Stimulated activated CD8-positive, alpha-beta memory T cell treated with anti-CD3 and anti-CD28 coated beads, Interleukin-2, amount 100 ng/mL, for 1 hour (primary cell): ENCODE measurements at places on chromosomes 5 and 9.

DNA sequence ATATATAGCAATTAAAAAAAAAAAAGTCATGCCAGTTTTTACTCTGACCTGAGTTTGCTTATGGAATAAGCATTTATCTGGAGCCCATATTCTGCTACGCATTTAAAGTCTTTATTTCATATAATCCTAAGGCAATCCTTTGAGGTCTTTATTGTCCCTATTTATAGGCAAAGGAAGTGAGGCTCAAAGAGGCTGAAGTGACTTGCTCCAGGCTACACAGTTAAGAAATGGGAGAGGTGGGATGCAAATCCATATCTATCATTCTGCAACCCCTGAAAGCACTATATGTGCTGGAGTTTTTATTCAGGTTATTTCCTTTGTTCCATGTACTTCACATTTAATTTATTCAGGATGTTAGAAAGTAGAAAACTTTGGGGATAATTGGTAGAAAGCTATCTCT lies 12.1 kb downstream of the KDM3B start:
- no peak for DNase-seq

DNA sequence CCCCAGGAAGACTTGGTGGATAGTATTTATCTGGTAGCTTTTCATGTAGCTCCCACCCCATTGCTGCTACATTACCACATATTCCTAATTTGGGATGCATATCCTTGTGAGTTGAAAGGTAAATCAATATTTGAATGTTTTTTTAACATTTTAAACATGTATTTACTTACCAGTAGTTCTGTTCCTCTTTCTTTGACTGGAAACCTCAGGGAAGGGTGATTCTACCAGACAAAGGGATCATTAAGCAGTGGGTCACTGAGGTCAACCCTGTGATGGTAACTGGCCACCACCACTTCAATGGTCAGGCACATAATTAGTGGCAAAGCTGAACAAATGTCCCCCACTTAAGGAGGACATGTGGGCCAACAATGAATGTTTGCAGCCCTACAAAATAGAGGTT lies 27.2 kb upstream of the KLF9 start:
- DNase-seq: no peak

GRCh38 chr9:114273461-114273881 lies 49.4 kb upstream of the ORM1 start:
- DNase-seq: no peak

- no peak for DNase-seq
These were observed 158.7 kb downstream of the NMUR2 start for GRCh38 chr5:152246401-152246800.

DNA sequence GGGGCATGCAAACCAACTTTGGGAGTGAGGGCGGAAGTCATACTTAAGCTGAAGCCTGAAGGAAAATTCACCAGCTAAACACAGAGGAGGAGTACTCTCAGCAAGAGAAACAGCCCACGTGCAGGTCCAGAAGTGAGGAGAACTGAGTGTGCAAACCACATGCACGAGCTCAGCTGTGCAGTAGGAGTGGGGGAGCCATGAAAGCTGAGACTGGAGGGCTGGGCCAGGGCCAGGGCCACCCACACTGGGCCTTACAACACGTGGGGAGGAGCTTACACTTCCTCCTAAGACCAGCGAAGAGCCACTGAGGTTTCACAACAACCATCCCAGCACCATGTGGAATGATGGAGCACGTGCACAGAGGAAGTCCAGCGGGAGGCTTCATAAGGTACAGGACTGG lies 9.3 kb upstream of the WWC1 start:
- no peak for DNase-seq
